Thoracic aorta (tissue), 2 donors: ENCODE measurements at places on chromosomes 3 and 15. TPM values are rescaled to one million over a fixed set of nuclear protein-coding genes. Genes with fewer than 3 reads are reported as not detected.

- no peak for DNase-seq
Observed at GRCh38 chr3:13164893-13165492, 91.8 kb upstream of the IQSEC1 start.

Gene FILIP1L
- total RNA-seq = 270 TPM

Gene TFRC
- total RNA-seq = 127 TPM

- DNase-seq = no peak
Observed at GRCh38 chr15:88802991-88803240, 320 bp upstream of the ACAN start.

Gene CLDN16
- total RNA-seq = not detected

GRCh38 chr15:77115179-77115578 is 44.3 kb upstream of the TSPAN3 start:
- no peak for DNase-seq

- no peak for DNase-seq
Observed at GRCh38 chr15:68278595-68279405, 1.3 kb downstream of the FEM1B start.

- DNase-seq = no peak
Observed at GRCh38 chr3:58178528-58179234, 32.1 kb downstream of the DNASE1L3 start.

- DNase-seq = no peak
Observed at GRCh38 chr3:23748398-23749110, 57.2 kb upstream of the UBE2E1 start.

Gene MKRN3
- total RNA-seq = 5.0 TPM

- no peak for DNase-seq
Observed at GRCh38 chr3:69439643-69440270, 53.9 kb upstream of the FRMD4B start.

Gene CYP1A2
- not detected for total RNA-seq

DNA sequence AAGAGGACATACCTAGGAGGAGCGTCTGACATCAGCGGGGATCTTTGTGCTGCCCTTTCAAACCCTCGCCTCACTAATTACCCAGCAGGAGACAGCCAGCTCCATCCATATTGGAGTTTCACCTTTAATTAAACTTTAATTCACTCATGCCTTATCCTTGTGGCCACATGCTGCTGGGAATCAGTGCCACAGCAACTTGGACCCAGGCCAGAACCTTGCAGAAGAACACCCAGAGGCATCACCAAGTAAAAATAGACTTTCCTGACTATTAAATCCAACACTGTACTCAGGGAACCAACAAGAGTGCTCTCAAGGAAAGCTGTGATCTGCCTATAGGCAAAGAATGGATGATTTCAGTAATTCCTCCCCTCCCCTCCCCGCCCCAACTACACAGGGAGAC is 23.9 kb downstream of the EIF1B start:
- no peak for DNase-seq

GRCh38 chr3:101084404-101084803 is 91.2 kb upstream of the ABI3BP start:
- DNase-seq = no peak

DNA sequence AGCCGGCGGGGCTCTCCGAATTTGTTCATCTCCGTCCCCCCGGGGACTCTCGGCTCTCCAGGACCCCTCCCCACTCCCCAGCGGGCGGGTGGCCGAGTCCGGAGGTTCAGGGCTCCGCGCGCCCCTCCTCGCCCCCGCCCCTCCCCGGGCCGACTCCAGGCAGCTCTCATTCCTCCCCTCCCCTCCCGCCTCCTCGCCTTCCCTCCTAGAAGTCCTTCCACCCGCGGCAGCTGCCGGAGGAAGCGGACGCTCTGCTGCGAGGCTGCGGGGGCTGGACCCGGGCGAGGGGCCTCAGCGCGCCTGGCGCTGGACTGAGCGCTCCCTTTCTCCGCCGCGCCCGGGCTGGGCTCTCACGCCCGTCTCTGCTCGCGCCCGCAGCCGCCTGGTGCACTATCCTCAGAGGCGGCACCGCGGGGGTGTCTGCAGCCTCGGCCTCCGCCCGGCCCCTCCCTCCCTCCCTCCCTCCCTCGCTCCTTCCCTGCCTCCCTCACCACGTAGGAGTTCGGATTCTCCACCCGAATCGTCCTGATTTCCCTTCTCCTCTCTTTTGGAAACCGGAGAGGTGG is at the start of gene ROBO2:
Gene ROBO2, plus strand, starts transcription at position 494 of the 566 bp plus-strand sequence. CDS start 687 bp downstream, outside the sequence.
- no peak for DNase-seq

GRCh38 chr3:193905541-193906396 is 230.2 kb upstream of the HES1 start:
- no peak for DNase-seq

DNA sequence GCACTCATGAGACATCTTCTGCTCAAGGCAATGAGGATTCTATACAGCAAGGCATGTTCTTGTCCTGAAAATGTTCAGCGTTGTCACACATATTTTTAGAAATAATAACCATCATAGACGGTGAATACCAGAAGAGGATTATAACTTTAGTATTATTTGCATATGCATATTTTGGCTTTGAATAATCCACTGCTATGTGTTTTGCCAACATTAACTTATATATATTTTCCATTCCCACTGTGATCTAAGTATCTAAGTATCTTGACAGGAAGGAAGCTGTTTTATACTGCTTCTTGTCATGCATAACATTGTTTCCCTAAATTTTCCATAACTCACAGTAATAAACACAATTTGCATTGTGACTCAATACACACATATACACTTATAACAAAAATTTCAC is 509.5 kb downstream of the TBL1XR1 start:
- no peak for DNase-seq

Gene ZCWPW2
- total RNA-seq = 0.81 TPM

- DNase-seq = no peak
Observed at GRCh38 chr3:100540791-100541334, 48.4 kb downstream of the TMEM45A start.

DNA sequence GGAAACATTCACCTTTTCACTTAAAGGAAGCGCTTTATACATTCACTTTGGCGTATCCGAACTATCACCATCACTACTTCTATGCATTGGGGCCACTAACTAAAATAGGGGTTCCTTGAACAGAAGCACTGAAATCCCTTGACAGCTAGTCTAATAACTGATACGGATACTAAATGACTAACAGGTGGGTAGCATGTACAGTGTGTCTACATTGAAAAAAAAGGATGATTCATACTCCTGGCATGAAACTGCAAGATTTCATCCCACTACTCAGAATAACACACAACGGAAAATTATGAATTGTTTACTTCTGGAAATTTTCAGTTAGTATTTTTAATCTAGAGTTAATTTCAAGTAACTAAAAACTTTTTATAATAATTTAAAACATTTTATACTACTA is 96.7 kb downstream of the SMARCC1 start:
- DNase-seq = no peak

GRCh38 chr3:72411843-72412242 is 436.4 kb downstream of the SHQ1 start:
- DNase-seq = no peak

GRCh38 chr3:13544293-13544831 is 4.6 kb upstream of the FBLN2 start:
- no peak for DNase-seq

DNA sequence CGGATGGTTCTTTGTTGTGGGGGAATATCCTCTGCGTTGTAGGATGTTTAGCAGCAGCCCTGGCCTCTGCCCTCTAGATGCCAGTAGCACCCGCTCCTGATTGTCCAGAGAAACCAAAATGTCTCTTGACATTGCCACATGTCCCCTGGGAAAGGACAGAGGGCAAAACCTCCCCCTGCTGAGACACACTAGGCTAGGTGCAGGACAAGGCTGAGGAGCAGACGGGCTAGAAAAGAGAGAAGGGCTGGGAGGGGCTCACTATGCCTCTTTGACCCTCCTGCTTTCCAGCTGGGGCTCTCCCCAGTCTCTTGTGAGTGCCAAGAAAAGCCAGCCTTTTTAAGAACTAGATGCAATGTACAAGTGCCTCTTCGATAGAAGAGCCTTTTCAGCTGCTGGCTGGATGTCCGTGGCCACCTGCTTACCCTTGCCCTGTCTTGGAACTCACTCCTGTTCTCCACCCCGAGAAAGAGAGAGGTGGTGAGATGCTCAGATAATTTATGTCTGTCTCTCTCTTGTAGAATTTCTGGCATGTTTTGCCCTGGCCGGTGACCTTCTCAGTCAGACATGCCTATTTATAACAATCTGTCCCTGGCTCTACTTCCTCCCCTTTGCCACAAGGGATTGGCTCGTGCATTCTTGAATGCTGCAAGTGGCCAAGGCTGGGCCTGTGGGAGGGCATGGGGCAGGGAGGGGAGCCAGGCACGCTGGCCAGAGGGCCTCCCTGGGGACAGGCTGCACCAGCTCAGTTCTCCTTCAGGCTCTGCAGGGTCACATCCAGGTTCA is 142.6 kb downstream of the RPLP1 start:
- peak; percentile 65 for DNase-seq

Gene BCHE
- 0.41 TPM for total RNA-seq

DNA sequence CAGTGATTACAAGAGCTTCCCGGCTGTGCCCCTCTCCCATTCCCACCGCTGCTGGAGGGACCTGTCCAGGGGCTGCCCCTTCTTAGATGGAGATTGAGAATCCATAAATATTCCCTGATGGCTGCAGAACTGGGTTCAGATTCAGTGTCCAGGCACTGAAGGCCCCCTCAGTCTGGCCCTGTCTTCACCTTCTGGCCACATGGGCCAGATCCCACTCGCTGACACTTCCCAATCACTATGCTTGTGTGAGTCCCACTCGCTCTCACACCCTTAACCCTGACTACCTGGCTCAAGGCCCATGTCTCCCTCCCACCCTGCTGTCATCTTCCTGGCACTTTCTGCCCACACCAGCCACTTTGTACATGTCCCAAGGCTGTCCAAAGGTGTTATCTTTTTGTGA is 15.5 kb upstream of the MRPS22 start:
- no peak for DNase-seq
